ENCODE measurements at places on chromosomes 7 and 10. TPM values are rescaled to one million over a fixed set of nuclear protein-coding genes. Genes with fewer than 3 reads are reported as not detected.

Gene NODAL
- polyA plus RNA-seq = not detected

Gene RAPGEF5
- 10.0 TPM for polyA plus RNA-seq

Gene IL2RA
- not detected for polyA plus RNA-seq

GRCh38 chr10:69124563-69125268 lies 738 bp downstream of the VPS26A start:
- peak; percentile 73 for DNase-seq

- no peak for DNase-seq
These were observed 7.8 kb upstream of the HACD1 start for GRCh38 chr10:17624996-17625395.

DNA sequence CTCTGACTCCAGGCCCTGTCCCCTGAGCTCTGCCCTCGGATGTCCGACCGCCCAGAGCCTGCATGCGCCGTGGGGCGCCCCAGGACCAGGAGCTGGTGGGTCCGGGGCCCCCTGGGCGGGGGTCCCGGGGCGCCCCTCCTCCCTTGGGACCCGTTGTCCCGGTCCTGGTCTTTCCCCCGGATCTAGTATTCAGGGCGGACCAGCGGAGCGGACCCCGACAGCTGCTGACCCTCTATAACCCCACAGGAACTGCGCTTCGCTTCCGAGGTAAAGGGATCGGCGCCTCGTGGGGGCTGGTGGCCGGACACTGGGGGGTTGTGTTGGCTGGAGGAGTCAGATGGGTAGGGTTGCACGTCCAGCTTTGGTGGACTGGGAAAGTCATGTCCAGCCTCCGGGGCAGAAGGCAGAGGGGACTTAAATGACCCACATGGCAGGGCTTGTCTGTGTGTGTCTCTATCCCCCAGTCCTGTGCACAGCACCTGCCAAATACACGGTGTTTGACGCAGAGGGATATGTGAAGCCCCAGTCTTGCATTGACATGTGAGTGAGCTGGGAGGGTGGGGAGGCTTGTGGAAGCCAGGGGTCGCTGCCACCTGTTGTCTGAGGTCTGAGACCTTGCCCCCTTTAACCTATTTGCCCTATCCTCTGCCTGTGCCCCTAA lies 520 bp downstream of the MOSPD3 start:
- no peak for DNase-seq

GRCh38 chr7:150631866-150632864 lies at the start of gene GIMAP6:
Gene GIMAP6 (minus strand): TSS chr7:150632385. CDS start chr7:150630142, 2,243 bp downstream.
- DNase-seq = peak; percentile 74

DNA sequence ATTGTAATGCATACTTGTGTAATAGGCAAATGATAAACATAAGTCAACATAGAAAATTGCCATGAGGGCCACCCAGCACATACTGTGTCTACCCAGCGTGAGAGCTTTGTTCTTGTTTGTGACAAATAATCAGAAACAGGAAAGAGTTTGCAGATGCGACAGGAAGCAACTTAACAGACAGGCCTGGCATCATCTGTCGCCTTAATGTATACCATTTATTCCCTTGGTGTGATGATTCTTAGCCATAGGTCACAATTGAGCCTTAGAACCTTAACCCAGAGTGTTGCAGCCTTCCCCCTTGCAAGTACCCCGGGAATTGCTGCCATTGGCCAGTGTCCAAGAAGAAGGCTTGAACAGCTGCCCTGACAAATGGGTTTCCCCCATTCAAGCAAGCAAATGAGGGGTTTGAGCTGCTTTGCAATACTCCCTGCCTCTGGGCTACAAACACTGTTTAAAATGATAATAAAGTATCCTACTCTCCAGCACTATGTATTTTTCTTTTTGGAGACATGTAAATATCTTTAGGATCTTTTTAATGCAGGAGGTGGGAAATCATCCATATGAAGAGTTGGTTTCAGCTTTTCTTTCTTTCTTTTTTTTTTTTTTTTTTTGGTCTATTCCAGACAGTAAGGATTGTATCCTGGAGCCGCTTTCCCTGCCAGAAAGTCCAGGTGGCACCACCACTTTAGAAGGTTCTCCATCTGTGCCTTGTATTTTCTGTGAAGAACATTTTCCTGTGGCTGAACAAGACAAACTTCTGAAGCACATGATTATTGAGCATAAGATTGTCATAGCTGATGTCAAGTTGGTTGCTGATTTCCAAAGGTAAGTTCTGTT lies 80.0 kb downstream of the ZNF277 start:
- DNase-seq = peak; percentile 26

GRCh38 chr7:64551375-64552142 lies 11.3 kb downstream of the ZNF680 start:
- no peak for DNase-seq

DNA sequence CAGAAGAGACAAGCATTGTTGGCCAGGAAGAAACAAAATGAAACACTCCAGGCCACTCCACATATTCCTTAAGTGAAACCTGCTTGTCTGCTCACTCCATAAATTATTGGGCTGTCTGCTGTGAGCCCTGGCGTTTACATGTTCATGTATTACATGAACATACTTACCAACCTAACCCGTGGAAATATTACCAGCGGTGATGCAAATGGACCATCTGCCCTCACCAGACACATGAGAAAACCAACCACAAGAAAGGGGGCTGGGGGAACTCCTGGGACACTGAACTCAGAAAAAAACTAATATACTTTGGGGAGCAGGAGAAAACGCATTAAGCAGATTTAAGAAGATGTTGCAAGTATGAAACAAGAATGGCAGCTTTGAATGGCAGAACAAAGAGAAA lies 731.2 kb upstream of the IGFBP3 start:
- DNase-seq = no peak

DNA sequence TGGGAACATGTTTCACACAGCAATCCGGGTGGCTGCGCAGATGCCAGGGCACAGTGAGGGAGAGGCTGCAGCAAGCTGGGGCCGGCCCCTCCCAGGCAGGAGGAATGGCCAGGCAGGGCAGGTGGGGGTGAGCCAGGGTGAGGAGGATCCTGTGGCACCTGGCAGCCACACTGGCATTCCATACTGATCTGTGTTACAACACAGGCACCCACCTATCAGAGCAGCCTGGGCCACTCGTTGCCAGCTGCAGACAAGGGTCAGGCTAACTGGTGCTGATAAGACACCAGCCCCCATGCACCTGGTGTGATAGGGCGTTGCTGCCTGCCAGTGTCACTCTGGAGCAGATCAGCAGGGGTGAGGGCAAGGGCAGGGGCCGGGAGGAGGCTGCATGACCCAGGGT lies 16.6 kb upstream of the RET start:
- DNase-seq = no peak

GRCh38 chr7:44636041-44636584 lies 29.7 kb downstream of the OGDH start:
- DNase-seq = no peak

DNA sequence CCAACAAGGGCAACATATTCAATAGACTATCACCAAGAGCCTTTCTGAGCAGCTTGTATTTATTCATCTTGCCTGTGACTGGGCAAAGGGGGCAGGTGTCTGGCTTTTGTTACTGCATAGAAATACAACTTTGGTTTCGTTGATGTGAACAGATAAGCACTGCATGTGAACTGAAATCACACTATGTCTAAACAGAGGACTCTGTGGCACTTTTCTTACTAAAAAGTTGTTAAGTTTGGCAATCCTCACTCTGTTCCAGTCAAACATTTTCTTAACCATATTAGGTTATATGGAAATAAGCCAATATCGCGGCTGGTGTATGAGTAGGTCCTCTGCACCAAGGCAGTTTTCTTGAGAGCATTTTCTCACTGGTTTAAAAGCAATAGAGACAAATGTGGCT lies 48.5 kb downstream of the CALD1 start:
- DNase-seq = no peak

GRCh38 chr7:147579148-147579547 lies 1011.4 kb upstream of the C7orf33 start:
- no peak for DNase-seq
